ENCODE measurements at places on chromosomes 3 and 15. TPM values are rescaled to one million over a fixed set of nuclear protein-coding genes. Genes with fewer than 3 reads are reported as not detected.

SHC4 gene
- total RNA-seq = 0.53 TPM

CXCR6 gene
- total RNA-seq = not detected

SCN11A gene
- 0.27 TPM for total RNA-seq

MORC1 gene
- total RNA-seq = not detected

USP13 gene
- 18.9 TPM for total RNA-seq

GATA2 gene
- 38.3 TPM for total RNA-seq

TRIM71 gene
- not detected for total RNA-seq

BOC gene
- 0.86 TPM for total RNA-seq

ARHGEF26 gene
- total RNA-seq = 0.80 TPM

FOXB1 gene
- total RNA-seq = not detected

RPP14 gene
- total RNA-seq = 23.1 TPM

CPN2 gene
- not detected for total RNA-seq

LRRC28 gene
- 28.8 TPM for total RNA-seq

SV2B gene
- not detected for total RNA-seq

CCR1 gene
- total RNA-seq = not detected

GPR27 gene
- 0.07 TPM for total RNA-seq

MKRN3 gene
- total RNA-seq = 0.79 TPM

TRH gene
- not detected for total RNA-seq

CCDC66 gene
- total RNA-seq = 30.5 TPM

Data from thoracic aorta endothelial cell (primary cell).